ENCODE measurements at places on chromosomes 1 and 21. TPM values are rescaled to one million over a fixed set of nuclear protein-coding genes. Genes with fewer than 3 reads are reported as not detected.

DNA sequence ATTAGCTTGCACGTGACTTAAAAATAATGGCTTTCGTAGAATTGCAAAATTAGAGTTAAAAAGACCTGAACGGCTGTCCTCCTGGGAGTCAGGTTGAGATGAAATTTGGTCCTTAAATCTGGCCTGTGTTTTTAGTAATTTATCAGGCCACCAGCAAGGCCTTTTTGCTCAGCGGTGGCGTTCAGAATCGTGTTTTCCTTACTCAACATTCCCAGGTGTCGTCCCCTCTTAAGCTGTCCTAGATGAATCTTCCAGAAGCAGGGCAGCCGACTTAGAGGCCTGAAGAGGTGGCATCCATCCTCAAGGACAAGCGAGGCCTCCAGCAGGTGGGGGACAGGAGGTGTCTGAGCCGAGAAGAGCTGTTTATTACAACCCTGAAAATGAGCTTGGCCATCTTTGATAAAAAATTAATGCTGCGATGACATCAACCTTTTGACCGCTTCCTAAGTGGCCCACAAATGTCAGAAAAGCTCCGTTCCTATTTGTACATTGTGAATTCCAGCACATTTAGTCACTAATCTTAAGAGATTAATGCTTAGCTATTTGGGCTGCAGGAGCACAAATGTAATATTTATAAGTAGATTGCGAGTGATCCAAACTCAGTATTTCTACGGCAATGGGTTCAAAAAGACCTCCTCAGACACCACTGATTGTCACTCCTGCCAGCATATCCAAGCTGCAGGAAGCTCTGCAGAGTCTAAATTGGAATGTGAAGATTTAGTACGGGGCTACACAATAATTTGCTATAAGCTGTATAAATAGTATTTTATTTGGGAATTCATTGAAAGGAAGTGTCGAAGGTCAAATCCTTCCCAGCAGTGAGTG, 344.1 kb upstream of the VAMP3 start:
- no peaks in the 10 kb centered on the region for H3K4me1 ChIP-seq
- DNase-seq = no peak
- no peak overlapping the region for H3K27ac ChIP-seq
- H3K4me3 ChIP-seq = no peak overlapping the region
- H3K27me3 ChIP-seq = peaks cover 4% of the 10 kb centered on the region

The GLIS1 gene
- total RNA-seq = not detected

DNA sequence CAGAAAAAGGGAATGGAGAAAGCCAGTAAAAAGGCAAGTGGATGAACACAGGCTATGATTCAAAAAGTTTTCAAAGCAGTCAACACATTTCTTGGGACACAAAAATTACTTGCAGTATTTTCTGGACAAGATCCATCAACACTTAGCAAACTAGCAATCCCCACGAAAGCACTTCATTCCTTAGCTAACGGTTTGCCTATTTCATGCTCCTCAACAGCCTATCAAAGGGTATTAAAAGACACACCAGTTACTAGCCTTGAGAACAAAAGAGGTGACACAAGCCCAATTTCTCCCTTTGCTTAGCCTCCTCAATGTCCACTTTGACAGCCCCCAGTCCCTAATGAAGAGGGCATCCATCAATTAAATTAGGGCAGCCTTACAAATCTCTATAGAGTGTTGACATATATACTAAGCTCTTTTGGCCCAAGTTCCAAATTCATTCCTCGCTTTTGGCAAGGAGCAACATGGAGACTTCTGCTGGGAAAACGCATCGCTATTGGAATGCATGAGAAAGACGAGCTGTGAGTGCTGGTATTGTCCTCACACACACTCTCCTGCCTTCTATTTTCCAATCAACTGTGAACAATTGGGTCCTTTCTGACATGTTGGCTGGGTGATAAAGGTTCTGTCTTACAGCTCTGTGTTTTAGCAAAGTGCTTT, 180.0 kb downstream of the TNR start:
- no peaks in the 10 kb centered on the region for H3K36me3 ChIP-seq
- H3K27me3 ChIP-seq = peaks cover 24% of the 10 kb centered on the region
- H3K27ac ChIP-seq = no peak overlapping the region
- DNase-seq = no peak

The KRTAP19-1 gene
- not detected for total RNA-seq

The RGS18 gene
- 106 TPM for total RNA-seq

GRCh38 chr1:32684167-32684811, 18.3 kb downstream of the SYNC start:
- no peak overlapping the region for H3K27ac ChIP-seq
- no peak for DNase-seq
- peaks cover 2% of the 10 kb centered on the region for H3K36me3 ChIP-seq
- H3K27me3 ChIP-seq = no peaks in the 10 kb centered on the region
- H3K4me3 ChIP-seq = no peak overlapping the region

DNA sequence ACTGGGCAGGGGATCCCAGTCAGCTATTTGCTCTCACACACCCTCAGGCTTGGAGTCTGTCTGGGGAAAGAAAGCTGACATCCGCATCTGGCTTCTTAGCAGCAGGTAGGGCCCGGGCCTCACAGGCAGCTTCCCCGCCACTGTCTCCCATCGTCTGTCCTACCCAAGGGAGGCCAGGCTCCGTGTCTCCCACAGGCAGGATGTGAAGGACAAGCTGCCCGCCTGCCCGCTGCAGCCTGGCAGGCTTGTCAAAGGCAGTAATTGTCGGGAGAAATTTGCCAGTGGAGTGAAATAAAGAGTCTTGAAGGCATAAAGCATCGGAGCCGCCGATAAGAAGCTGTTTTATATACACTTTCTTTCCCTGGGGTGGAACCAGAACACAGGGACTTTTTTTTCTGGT, 44.0 kb upstream of the DISP3 start:
- no peak overlapping the region for H3K27ac ChIP-seq
- no peak for DNase-seq
- H3K27me3 ChIP-seq = peaks cover 39% of the 10 kb centered on the region
- peaks cover 2% of the 10 kb centered on the region for H3K36me3 ChIP-seq
- H3K4me3 ChIP-seq = no peak overlapping the region
- peaks cover 21% of the 10 kb centered on the region for H3K4me1 ChIP-seq

The BSND gene
- 0.07 TPM for total RNA-seq

- H3K27me3 ChIP-seq = peaks cover 20% of the 10 kb centered on the region
- peak within 1 kb of the TSS; percentile 70 for H3K27ac ChIP-seq
- H3K36me3 ChIP-seq = no peaks in the 10 kb centered on the region
- peaks cover 20% of the 10 kb centered on the region for H3K4me1 ChIP-seq
Measured at GRCh38 chr1:228416217-228416933, at the start of gene TRIM17. Gene TRIM17 (minus strand): TSS chr1:228416861. CDS start chr1:228415072, 1,789 bp downstream.

DNA sequence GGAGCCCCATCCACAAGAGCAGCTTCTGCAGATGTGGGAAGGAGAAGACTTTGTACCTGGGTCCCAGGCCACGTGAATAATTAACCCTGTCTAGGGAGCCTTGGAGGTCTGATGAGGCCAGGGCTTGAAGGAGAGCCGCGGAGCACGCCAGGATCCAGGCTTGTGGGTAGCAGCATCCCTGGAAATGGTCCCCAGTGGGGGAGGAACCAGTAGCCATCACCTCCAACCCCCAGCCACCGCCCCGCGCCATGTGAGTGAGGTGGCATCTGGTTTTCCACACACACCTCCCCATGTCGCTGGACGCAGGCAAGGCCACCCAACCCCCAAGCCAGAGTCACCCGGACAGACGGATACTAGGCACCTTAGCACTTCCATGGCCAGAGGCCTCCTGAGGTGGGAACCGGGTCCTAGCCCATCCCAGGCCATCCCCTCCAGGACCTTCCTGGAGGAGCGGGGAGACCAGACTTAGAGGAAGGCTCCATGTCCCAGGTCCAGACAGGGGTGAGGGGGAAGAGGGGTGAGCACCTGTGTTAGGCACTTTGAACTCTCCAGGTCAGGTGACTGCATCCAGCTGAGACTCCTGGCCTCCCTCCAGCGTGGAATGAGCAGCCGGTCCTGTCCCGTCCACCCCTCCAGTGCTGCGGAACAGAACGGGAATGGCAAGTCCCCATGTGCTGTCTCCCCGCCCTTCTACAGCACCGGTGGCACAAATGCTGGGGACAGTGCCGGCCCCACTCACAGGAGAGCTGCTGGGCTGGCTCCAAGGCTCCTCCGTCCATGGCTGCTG, 53.2 kb downstream of the RIPK4 start:
- no peak overlapping the region for H3K4me3 ChIP-seq
- H3K4me1 ChIP-seq = peaks cover 2% of the 10 kb centered on the region
- H3K27me3 ChIP-seq = peaks cover 65% of the 10 kb centered on the region
- peaks cover 5% of the 10 kb centered on the region for H3K36me3 ChIP-seq
- no peak for DNase-seq
- no peak overlapping the region for H3K27ac ChIP-seq

DNA sequence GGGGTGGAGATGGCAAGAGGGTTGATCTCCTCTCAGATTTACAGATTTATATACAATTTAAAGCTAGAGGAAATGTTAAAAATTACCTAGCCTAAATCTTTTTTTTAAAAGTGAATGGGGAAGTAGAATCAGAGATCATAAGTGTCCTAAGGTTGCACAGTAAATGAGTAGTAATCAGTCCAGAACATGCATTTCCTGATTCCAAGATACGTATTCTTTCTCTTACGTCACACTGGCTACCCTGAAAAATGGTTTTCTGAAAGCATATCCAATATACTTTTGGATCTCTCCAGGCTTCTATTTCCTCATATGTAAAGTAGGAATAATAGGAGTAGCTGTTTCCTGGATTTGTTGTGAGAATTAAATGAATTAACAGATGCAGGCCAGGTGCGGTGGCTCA, 11.7 kb downstream of the GADD45A start:
- H3K4me1 ChIP-seq = no peaks in the 10 kb centered on the region
- no peak overlapping the region for H3K4me3 ChIP-seq
- DNase-seq = no peak

The LCE3D gene
- total RNA-seq = not detected

GRCh38 chr1:203028067-203028783, 1.9 kb downstream of the PPFIA4 start:
- no peak for DNase-seq
- no peaks in the 10 kb centered on the region for H3K36me3 ChIP-seq
- peaks cover 10% of the 10 kb centered on the region for H3K4me1 ChIP-seq
